ENCODE measurements at places on chromosomes 1 and 21.

- DNase-seq = no peak
Observed at GRCh38 chr1:15771836-15772515, 13.4 kb downstream of the FBLIM1 start.

DNA sequence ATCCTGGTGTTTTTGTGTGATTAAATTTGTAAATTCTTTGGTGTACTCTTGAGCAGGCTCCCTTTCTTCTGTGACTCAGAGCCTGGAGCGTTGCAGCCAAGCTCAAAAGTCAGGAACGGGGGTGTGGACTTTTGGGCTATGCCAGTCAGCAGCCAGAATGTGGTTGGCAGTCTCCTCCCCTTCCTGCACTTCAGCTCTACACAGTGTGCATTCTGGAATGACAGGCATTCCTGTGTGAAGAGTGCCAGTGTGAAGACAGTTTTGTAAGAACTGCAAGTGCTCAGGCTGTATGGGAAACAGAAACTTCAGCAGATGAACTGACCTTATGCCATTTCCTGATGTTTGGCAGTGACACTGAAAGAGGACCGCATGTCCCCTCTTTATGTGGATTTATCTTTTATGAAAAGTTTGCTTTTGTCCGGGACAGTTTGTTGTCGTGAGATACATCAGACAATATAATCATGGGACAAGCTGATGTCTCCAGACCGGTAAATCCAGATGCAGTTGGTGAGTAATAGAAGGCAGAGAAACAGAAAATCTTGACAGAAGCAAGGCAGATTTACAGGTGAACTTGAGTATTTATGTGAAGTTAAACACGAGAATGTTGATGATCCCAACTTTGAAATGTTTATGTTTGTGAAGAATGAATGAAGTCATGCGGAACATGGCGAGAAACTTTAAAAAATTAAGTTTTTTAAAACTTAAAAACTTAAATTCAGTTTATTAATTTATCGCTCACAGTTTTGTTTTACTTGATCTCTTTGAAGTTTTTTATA, 67.7 kb upstream of the RCC1 start:
- no peak for DNase-seq

- DNase-seq = no peak
Observed at GRCh38 chr1:211828584-211829342, 1.8 kb downstream of the LPGAT1 start.

GRCh38 chr21:20329636-20330035, 668.6 kb upstream of the NCAM2 start:
- no peak for DNase-seq

GRCh38 chr1:221794079-221794670, 52.3 kb upstream of the DUSP10 start:
- no peak for DNase-seq

- DNase-seq = peak; percentile 58
Observed at GRCh38 chr1:5464366-5464765, 527.9 kb downstream of the NPHP4 start.

Data from SK-N-DZ (cell line).